ENCODE measurements at places on chromosomes 2 and 18. TPM values are rescaled to one million over a fixed set of nuclear protein-coding genes. Genes with fewer than 3 reads are reported as not detected.

The TCF23 gene
- total RNA-seq: not detected

The L3MBTL4 gene
- 0.13 TPM for total RNA-seq

The VWC2L gene
- not detected for total RNA-seq

The HRH4 gene
- 0.07 TPM for total RNA-seq
